Stimulated activated CD4-positive, alpha-beta T cell treated with anti-CD3 and anti-CD28 coated beads, Interleukin-1b, Interleukin-23, amount 100 ng/mL, for 48 hours (primary cell): ENCODE measurements at places on chromosomes 6 and 20.

- no peak for DNase-seq
Observed at GRCh38 chr6:147582991-147583390, 74.5 kb downstream of the SAMD5 start.

DNA sequence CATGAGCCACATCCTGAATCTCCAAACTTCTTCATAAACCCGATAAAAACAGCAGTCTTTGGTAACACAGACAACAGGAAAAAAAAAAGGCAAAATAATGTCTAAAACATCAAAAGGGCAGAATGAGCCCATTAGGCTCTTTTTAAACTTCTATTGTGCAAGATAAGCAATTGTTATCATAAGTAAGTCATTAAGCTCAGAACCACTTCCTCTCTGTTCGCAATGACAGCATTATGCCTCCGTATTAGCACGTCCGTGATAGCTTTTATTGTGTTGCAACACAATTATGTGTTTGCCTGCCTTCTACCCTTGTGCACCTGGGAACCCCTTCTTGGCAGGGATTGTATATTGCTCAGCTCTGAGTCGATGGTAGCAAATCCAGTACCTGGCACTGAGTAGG, 147.1 kb downstream of the LRFN2 start:
- no peak for DNase-seq

- no peak for DNase-seq
Observed at GRCh38 chr6:157346373-157346772, 23.1 kb upstream of the TMEM242 start.

- DNase-seq, result no peak
Observed at GRCh38 chr6:89580997-89581666, 57.4 kb downstream of the LYRM2 start.

DNA sequence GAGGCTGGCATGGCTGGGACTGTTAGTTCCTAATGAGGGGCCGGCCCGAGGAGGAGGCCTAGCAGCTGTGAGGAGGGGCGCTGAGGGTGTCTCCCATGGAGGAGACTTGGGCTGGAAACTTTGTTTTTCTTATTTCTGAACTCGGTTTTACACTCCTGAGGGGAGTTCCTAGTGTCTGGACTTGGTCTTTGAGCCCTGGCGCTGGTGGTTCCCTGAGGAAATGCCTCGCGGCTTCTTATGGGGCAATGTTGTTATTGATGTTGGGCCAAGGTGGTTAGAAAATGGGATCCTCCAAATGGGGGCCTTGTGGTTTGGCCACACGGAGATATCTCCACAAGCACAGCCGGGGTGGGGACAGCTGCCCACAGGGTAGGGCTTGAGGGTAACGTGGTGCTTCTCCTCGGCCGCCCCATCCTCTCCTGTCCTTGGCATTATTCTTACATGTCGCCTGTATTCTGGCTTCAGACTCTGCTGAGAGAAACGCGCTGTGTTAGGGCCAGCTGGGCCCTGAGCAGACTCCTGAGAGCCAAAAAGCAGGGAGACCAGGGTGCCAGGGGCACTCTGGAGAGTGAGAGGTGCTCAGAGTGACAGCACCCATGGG, 136.9 kb downstream of the FOXO3 start:
- no peak for DNase-seq

- DNase-seq, result no peak
Observed at GRCh38 chr6:123017104-123017682, 21.2 kb downstream of the CLVS2 start.

DNA sequence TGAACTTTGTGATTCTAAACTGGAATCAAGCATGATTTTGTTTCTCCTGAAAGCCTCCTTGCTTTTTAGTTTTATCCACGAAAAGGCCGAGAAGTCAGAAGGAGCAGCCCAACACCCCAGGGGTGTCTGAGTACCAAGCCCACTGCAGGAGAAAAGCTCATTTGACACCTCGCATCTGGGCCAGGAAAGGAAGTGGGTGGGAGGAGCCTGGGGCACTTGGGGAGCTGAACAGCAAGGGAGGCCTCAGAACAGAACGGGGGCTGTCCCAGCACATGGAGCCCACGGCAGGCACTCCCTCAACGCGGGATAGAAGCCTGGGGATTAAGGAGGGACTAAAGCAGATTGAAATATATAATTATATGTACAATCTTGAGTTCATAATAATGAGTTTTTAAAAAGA, 6.6 kb downstream of the KIF25 start:
- no peak for DNase-seq

DNA sequence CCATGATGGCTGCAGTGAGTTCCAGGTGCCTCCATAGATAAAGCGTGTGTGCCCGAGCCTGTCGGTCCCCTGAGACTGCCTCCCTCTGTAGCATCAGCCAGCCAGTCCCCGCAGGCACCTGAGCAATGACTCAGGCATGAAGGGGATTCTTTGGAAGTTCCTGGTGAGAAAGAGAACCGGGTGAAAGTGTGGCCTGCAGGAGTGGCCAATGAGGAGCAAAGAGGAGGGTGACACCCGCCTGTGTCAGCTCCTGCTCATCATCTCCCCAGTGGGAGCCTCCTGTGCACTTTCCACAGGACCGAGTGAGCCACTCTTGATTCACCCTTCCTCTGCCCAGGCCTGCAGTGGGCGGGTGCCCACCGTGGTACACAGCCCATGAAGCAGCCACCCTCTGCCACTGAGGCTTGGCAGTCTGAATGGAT, 71.2 kb upstream of the PTPN1 start:
- DNase-seq, result peak; percentile 79

DNA sequence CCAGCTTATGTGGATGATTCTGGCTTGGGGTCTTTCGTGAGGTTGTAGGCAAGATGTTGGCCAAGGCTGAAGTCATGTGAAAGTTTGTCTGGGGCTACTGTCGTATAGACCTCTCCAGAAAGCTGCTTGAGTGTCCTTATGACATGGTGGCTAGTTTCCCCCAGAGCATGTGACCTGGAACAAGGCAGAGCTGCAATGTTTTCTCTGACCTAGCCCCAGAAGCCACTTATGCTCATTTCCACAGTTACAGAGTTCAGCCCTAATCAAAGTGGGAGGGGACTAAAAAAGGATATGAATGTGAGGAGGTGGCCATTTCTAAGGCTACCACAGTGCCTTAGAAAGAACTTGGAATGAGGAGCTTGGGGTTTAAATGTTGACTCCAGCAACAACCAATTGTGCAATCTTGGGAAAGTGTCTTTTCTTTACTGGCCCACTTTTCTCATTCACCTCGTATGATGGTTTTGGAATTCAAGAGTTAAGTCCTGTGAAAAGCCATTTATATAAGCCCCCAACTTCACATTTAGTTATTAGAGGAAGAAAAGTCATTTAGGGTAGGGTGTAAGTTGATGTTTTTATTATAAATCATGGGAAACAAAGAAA, 5.9 kb upstream of the ASXL1 start:
- DNase-seq, result no peak

DNA sequence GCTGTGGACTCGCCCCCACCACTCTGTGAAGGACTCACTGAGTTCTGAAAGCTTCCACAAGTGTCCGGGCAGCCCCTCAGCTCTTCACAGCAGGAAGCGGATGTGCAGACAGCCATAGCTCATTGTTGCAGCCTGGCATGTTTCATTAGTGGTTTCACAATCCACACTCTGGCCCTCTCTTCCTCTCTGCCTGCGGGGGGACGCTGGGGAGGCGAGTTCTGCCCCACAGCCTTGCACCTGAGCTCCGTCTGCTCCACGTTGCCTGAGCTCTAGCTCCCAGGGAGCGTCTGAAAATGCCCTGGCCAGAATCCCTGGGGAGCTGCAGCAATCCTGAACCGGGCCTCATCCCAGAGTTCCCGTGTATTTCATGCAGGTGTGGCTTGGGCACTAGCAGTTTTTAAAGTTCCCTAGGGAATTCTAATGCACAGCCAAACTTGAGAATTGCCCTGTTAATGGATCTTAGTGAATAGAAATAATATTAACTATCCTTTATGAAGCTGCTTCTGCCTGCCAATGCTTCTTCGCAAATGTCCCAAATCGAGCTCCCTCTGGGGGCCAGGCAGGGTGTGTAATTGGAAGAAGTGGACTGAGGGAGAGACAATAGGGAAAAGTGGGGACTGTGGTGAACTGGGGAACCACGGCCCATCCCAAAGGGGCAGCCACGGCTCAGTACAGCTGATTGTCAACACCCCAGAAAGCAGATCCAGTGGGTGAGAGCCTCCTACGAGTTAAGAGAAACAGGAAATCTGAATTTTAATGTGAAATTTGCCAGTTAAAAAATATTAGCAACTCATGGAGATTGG, 51.5 kb downstream of the CTCFL start:
- DNase-seq, result peak; percentile 15

- no peak for DNase-seq
Observed at GRCh38 chr6:62393608-62394007, 107.6 kb upstream of the KHDRBS2 start.

DNA sequence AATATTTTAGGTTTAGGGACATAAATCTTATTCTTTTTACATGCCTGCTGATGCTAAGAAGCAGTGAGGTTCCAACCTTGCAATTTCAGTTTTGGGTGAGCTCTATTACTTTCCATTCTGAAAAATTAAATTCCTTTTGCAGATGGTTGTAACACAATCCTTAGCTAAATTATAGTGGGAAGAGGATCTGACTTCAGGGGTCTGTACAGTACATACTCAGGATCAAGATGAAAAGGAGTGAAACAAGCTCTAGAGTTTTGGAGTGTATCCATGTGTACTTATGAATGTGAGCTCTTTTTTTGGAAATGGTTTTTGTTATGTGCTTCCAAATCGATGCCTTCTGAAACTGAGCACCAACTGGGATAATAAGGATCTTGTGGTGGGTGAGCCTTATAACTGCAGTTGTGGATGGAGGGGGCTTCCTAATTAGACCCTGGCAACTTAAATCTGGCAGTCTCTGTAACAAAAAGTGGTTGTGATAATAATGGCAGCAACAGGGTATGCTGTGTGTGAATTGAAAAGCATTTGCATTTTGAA, 218.8 kb upstream of the MAP3K7 start:
- no peak for DNase-seq

GRCh38 chr6:166173281-166173951, 5.8 kb upstream of the TBXT start:
- no peak for DNase-seq

GRCh38 chr6:138507977-138508675, 8.8 kb upstream of the NHSL1 start:
- DNase-seq, result no peak
